ENCODE measurements at places on chromosomes 6 and 20. TPM values are rescaled to one million over a fixed set of nuclear protein-coding genes. Genes with fewer than 3 reads are reported as not detected.

- DNase-seq, result no peak
Measured at GRCh38 chr6:113903666-113904330, 46.7 kb downstream of the MARCKS start.

- no peak for DNase-seq
Measured at GRCh38 chr20:57759724-57760123, 49.9 kb upstream of the PMEPA1 start.

- DNase-seq, result no peak
Measured at GRCh38 chr6:121694389-121694788, 258.9 kb downstream of the GJA1 start.

DNA sequence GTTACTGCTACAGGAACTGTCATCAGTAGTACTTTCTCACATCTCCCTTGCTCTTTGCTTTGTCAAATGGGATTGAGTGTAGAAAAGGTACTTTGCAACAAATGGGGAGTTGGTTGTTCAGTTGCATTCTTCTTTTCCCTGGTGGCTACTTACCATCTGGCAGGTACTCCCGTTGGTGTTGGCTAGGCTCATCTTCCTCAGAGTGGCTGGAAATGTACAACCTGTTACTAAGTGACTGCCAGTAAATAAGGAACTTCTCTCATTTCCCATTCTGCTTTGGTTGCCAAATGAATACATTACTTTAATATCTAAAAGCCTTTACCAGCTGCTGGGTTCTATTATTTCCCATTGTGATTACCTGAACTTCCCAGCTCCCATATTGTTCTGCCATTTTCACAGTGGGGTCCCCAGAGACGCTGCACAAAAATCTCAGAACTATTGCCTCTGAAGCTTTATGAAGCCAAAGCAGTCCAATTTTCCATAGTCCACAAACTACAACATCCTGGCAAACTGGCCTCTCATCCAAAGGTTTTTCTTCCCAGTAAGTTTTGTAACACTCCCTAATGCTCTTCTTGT, 229.7 kb upstream of the HTR1E start:
- DNase-seq, result no peak

- DNase-seq, result no peak
Measured at GRCh38 chr6:30463651-30464618, 25.4 kb upstream of the HLA-E start.

GRCh38 chr6:164015088-164015484, 600.6 kb downstream of the QKI start:
- no peak for DNase-seq

- no peak for DNase-seq
Measured at GRCh38 chr20:7980332-7981046, 39.1 kb downstream of the TMX4 start.

GRCh38 chr6:135796643-135797305, 54.7 kb upstream of the PDE7B start:
- no peak for DNase-seq

GRCh38 chr6:142404751-142405150, 102.9 kb downstream of the ADGRG6 start:
- DNase-seq, result no peak

DNA sequence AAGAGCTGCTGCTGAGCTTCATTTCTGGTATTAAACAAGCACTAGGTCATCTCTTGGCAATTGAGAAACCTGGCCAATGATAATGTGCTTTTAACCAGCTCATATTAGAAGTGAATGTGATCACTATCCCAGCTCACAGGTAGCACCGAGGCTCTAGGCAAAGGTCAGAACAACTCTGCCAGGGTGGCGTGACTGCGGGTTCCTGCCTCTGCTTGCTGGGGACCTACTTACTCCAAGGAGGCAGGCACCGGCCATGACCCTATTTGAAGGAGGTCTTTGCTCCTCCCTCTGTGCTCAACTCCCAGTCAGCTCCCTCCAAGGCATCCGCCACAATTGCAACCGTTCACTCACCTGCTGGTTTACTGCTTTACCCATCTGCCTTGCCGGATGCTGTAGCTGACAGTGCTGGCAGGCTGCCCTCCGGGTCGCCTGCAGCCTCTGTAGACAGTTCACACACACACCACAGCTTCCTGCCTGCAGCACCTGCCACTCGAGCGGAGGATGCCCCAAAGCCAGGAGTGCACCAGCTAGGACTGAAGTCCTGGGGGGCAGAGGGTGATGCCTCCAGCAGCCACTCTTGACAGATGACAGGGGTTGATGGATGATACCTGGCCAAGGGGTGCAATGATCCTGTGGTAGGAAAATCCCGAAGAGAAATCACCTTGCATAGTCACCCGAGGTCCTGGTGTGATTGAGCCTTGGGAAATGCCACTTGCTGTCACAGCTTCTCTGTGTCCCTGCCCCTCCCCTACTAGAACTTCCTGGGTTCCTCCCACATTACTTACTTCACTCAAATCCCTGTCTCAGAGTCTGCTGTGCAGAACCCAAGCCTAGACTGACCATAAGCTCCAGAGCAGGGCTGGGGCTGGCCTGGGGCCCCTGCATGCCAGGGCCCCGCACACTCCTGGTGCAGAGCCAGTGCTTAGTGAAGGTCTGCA, 8.8 kb upstream of the VSX1 start:
- no peak for DNase-seq

DNA sequence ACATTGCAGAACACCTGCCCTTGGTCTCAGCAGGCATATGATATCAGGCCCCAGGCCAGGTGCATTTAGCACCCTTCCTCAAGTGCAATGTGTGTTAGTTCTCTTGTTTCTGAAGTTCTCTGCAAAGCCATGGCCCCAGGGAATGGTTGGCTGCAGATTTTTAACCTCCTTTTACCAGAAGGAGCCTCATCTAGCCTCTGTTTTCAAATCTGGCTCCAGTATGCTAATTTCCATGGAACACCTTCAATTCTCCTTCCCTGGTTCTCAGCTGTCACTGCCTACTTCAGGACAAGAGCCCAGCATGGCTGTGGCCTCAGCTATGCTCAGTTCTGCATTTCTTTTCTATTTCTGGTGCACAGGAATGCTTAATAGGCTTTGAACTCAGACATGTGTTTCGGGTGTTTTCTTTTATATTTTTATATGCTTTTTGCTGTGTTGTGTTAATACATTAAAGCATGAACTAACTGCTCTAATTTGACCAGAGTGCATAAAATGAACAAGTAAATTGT, 51.6 kb upstream of the OGFRL1 start:
- no peak for DNase-seq

DNA sequence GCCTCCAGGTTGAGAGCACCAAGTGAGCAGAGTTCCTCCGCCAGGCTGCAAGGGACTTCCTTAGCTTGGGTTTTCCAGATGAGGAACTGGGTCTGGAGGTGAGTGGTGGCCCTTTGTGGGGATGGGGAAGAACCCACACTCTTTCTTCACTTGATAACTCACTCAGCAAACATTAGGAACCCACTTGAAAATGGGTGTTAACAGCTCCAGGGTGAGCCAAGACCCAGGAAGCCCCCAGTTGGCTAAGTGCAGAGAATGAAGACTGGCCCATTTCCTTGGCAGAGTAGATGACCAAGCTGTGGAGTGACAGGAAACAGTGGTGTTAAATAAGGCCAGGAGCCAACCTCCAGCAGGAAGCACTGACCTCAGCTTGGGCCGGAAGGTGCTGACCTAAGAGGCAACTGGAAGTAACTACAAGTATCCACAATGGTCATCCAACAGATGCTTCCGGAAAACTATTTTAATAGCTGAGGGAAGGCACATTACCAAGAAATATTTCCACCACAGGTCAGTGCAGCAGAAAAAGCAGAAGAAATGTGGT, 22.7 kb downstream of the MRPL14 start:
- DNase-seq, result no peak

DNA sequence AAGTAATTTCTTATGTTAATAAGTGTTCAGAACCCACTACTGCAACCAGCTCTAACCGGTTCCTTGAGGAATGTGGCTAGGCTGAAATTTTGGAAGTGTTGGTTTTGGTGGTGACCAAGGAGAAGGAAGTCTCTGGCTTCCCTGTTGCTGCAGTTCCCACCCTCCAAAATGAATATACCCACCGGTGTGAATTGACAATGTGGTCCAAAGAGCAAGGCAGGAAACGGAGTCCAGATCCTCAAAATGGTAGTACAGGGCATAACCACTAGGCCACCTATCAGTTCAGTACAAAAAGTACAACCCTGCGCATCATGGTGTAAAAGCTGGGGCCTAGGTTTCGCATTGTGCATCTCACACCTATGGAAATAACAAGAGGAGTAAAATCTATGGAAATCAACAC, 2.8 kb downstream of the ADNP start:
- no peak for DNase-seq

GRCh38 chr6:15395087-15395486, 149.2 kb downstream of the JARID2 start:
- no peak for DNase-seq

- DNase-seq, result no peak
Measured at GRCh38 chr6:7721649-7722048, 4.2 kb upstream of the BMP6 start.

DNA sequence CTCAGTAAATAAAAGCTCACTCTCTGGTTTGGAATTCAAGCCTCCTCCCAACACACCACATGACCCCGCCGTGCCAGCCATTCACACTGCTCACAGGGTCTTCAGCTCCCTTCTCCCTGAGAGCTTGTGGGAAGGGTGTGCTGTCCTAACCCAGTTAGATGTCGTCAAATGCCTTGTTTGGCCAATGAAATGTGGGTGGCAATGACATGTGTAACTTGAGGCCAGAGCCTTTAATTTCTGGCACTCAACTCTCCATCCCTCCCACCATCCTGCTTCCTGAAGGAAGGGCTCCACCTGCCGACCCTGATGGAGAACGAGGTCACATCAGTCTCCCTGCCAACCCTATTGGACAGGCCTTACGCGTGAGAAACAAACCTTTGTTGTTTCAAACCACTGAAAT, 224.5 kb upstream of the AGPAT4 start:
- DNase-seq, result no peak

DNA sequence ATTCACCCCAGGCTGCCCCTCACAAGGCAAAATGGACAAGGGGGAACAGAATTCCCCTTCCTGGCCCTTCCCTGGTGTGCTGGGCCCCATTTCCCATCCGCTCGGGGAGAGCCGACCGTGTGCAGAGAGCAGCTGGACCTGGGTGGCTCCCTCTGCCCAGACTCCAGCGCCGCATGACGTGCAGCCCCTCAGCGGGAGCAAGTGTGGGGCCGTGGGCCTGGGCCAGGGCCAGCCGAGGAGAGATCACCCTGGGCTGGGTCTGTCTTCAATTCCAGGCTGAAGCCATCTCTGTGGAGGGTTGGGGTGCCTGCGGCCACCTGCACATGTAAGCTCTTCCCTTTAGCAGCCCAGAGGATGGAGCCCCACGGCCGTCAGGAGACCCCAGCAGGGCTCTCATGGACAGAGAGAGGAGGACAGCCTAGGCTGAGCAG, 241.8 kb downstream of the TTLL2 start:
- DNase-seq, result no peak

- no peak for DNase-seq
Measured at GRCh38 chr6:148425443-148425842, 82.8 kb downstream of the SASH1 start.

GRCh38 chr6:8589941-8590729, 154.8 kb upstream of the SLC35B3 start:
- no peak for DNase-seq

Gene SLC22A2
- not detected for total RNA-seq

Gene PACRG
- not detected for total RNA-seq

Gene OR12D1
- total RNA-seq, result not detected

Gene TTLL9
- not detected for total RNA-seq

Gene RALGAPB
- total RNA-seq, result 51.5 TPM

Gene CALHM4
- not detected for total RNA-seq

Gene KIAA0408
- 4.7 TPM for total RNA-seq

Gene CITED2
- total RNA-seq, result 62.7 TPM

Gene ZNF165
- not detected for total RNA-seq
